ENCODE measurements at places on chromosomes 3 and 15.

DNA sequence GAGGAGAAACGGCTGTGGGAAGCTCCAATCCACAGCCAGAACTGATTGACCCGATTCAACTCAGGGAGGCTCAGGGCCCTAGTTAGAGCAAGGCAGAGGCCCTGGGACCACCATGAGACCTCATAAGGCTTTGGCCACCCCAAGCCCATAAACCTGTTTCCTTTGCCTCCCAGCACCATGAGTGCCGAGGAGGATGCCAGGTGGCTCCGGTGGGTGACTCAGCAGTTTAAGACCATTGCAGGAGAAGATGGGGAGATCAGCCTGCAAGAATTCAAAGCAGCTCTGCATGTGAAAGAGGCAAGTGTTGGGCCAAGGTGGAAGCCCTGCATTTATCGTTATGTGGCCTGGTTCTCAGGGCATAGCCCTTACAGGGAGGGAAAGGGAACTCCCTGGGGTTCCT lies 11.9 kb downstream of the NOX5 start:
- DNase-seq: no peak

GRCh38 chr3:22555753-22556435 lies 647.2 kb upstream of the UBE2E2 start:
- no peak for DNase-seq

DNA sequence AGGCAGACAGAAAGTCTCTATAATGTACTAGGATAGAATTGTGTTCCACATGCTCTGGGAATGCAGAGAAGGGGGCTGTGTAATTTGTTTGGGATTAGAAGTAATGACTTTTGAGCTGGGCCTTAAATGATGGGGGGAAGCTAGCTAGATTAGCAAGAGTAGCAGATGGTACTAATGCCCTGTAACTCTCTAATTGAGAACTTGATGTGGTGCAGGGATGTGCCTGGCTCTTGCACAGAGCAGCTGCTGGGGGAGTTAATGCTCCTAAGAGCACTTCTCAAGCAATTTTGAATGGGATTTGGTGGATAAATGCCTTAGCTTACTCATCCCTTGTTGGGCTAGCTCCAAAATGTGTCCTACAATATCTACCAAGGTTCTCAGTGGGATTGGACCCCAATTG lies 12.4 kb upstream of the SYN2 start:
- DNase-seq: no peak

GRCh38 chr15:77002436-77002835 lies 7.5 kb downstream of the PSTPIP1 start:
- DNase-seq: no peak

- no peak for DNase-seq
Observed at GRCh38 chr15:74821091-74821789, 5.2 kb upstream of the CPLX3 start.

DNA sequence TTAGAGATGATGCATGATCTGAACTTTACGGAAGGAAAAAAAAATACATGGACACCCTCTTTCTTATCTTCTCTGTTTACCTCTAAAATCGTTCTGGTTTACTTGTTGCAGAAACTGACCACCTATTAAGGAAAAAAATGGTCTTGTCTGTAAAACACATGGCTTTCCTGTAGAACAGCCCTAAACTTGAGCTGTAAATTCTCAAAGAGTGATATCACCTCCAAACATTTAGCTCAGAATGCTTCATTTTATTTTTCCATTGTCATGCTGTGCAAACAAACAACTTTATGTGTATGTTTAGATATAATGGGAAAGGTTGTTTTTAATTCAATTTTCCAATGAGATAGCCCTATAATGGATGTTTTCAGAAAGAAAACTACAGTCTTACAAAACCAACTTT lies 237.4 kb upstream of the NR2F2 start:
- DNase-seq: no peak
